ENCODE measurements at places on chromosomes 6 and 20.

GRCh38 chr20:54560357-54560756 is 85.0 kb downstream of the DOK5 start:
- peaks cover 4% of the 10 kb centered on the region for H3K36me3 ChIP-seq
- DNase-seq = no peak
- no peak overlapping the region for H3K27ac ChIP-seq
- H3K4me1 ChIP-seq = no peaks in the 10 kb centered on the region
- H3K4me3 ChIP-seq = no peak overlapping the region
- H3K27me3 ChIP-seq = no peaks in the 10 kb centered on the region

- no peaks in the 10 kb centered on the region for H3K4me1 ChIP-seq
- H3K36me3 ChIP-seq = peaks cover 13% of the 10 kb centered on the region
- H3K27ac ChIP-seq = no peak overlapping the region
- no peaks in the 10 kb centered on the region for H3K27me3 ChIP-seq
Measured at GRCh38 chr6:80234908-80235307, 128.4 kb downstream of the BCKDHB start.

- no peak overlapping the region for H3K4me3 ChIP-seq
- no peak for DNase-seq
- H3K27me3 ChIP-seq = no peaks in the 10 kb centered on the region
- no peak overlapping the region for H3K27ac ChIP-seq
Measured at GRCh38 chr20:53352727-53353440, 240.8 kb downstream of the ZNF217 start.

DNA sequence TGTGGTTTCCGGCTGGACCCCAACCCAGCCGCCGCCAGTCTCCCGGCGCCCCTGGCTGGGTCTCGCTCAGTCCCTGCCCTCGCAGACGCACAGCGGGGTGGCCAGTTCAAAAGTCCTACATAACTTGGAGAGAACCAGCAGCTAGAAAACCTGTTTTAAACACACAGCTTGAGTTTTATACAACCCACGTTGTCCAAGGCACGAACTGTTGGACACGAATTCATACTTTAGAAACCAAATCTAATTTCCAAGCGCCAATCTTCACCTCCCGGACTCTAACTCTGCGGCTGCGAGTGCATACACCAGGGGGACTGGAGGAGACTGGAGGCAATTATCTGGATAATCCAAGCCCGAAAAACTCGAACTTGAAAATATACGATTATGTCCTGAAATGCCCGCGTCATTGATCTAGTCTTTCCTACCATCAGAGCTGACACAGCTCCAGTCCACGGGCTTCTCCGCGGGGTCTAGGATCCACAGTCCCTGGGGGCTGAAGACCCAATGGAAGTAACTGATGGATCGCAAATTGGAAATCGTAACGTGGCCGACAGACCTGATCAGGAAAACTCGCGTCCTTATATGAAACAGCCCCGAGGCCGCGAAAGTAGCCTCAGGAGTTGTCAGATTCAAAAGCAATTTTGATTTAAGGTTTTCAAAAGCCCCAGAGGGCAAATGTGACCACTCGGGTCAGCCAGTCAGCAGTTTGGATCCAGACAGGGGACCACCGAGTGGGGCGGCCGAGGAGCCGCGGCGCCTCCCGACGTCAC is 843 bp upstream of the HEY2 start:
- DNase-seq = peak; percentile 61
- H3K4me3 ChIP-seq = peak overlapping the region; percentile 91
- peaks cover 5% of the 10 kb centered on the region for H3K4me1 ChIP-seq
- no peak overlapping the region for H3K27ac ChIP-seq
- H3K36me3 ChIP-seq = no peaks in the 10 kb centered on the region
- peaks cover 10% of the 10 kb centered on the region for H3K27me3 ChIP-seq

DNA sequence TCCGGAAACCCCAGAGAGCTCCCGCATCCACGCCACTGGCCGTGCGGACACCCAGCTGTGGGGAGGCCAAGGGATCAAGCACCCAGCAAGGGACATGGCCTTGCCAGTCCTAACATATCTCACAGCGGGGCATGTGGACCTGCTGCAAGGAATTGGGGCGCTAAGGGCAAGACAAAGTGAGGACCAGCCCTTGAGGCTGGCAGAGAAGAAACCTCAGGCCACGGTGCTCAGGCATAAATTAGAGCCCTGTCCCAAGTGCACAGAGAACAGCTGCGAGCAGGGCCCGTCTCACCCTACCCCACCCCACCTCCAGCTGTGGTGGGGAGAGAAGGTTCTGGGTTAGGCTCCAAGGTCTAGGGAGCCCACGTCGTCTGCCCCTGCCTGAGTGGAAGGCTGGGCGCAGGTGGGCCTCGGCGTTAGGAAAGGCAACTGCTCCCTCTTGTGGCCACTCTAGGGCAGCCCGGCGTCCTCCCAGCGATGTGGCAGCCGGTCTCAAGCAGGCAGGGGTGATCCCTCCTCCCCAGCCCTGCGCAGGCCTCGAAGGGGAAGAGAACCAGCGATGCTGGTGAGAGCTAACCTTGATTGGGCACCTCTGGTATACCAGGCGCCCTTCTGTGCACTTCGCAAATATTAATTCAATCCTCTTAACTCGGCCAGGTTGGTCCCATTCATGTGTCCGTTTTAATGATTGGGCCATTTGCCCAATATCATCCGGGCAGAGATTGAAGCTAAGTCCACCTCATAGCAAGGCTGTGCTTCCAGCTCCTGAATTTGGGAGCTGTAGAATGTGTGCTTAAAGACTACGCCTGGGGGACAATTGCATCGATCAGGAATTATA is 235.8 kb downstream of the NFATC2 start:
- H3K36me3 ChIP-seq = peaks cover 21% of the 10 kb centered on the region
- peaks cover 7% of the 10 kb centered on the region for H3K4me1 ChIP-seq
- H3K27ac ChIP-seq = no peak overlapping the region
- H3K4me3 ChIP-seq = no peak overlapping the region
- no peaks in the 10 kb centered on the region for H3K27me3 ChIP-seq

All from H9 (cell line).